Activated naive CD4-positive, alpha-beta T cell treated with anti-CD3 and anti-CD28 coated beads for 36 hours (primary cell): ENCODE measurements at places on chromosomes 5 and 9. TPM values are rescaled to one million over a fixed set of nuclear protein-coding genes. Genes with fewer than 3 reads are reported as not detected.
A peak's percentile ranks its signal among the peaks of the same experiment; 100 is the strongest.

DNA sequence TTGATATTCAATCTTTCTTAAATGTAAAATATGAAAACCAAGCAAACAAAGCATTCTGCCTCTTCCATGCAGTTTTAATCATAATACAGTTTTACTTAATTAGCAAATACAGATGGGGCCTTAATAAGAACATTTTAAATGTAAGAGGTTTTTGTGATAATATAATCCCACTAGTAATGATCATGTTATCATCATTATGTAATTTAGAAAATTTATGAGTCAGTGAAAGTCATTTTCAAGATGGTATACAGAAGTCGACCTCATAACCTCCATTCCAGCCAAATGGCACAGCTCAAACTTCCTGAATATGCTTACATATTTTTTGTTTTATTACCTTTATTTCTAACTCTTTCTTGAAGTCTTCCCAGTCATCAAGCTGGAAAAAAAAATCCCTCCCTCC lies 102.2 kb upstream of the GNA14 start:
- no peak overlapping the region for H3K4me3 ChIP-seq
- no peak for DNase-seq
- no peaks in the 10 kb centered on the region for H3K36me3 ChIP-seq
- no peak overlapping the region for H3K27ac ChIP-seq
- H3K27me3 ChIP-seq, result no peaks in the 10 kb centered on the region
- peaks cover 45% of the 10 kb centered on the region for H3K4me1 ChIP-seq

BARX1 gene
- 0.17 TPM for total RNA-seq

AGGF1 gene
- total RNA-seq, result 23.0 TPM

GRCh38 chr9:107226421-107226820 lies 56.7 kb upstream of the RAD23B start:
- no peak for DNase-seq
- peaks cover 30% of the 10 kb centered on the region for H3K27me3 ChIP-seq
- no peak overlapping the region for H3K27ac ChIP-seq

DNA sequence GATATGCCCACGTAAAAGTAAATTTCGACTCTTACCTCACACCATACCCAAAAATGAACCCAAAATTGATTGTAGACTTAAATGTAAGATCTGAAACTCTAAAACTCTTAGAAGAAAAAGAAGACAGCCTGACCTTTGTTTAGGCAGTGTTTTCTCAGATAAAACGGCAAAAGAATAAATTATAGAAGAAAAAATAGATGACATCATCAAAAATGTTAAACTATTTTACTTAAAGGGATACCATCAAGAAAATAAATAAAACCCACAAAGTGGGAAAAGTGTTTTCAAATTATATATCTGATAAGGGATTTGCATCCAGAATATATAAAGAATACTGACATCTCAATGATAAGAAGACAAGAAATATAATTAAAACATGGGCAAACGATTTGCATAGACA lies 862.7 kb downstream of the DTWD2 start:
- no peak for DNase-seq
- H3K4me1 ChIP-seq, result no peaks in the 10 kb centered on the region
- H3K27me3 ChIP-seq, result no peaks in the 10 kb centered on the region

UGT3A1 gene
- not detected for total RNA-seq

GRCh38 chr9:130095872-130096271 lies 42.2 kb downstream of the GPR107 start:
- H3K27me3 ChIP-seq, result no peaks in the 10 kb centered on the region
- H3K36me3 ChIP-seq, result peaks cover 24% of the 10 kb centered on the region
- H3K27ac ChIP-seq, result peak overlapping the region; percentile 25
- no peak overlapping the region for H3K4me3 ChIP-seq

IRX4 gene
- total RNA-seq, result not detected
